Activated CD8-positive, alpha-beta T cell treated with anti-CD3 and anti-CD28 coated beads, Interleukin-2, amount 10 ng/mL, durations not matched to agents 7 days and 5 days (primary cell): ENCODE measurements at places on chromosomes 1 and 21.
A peak's percentile ranks its signal among the peaks of the same experiment; 100 is the strongest.

GRCh38 chr1:200379432-200379757, 30.4 kb downstream of the ZNF281 start:
- no peak for DNase-seq

DNA sequence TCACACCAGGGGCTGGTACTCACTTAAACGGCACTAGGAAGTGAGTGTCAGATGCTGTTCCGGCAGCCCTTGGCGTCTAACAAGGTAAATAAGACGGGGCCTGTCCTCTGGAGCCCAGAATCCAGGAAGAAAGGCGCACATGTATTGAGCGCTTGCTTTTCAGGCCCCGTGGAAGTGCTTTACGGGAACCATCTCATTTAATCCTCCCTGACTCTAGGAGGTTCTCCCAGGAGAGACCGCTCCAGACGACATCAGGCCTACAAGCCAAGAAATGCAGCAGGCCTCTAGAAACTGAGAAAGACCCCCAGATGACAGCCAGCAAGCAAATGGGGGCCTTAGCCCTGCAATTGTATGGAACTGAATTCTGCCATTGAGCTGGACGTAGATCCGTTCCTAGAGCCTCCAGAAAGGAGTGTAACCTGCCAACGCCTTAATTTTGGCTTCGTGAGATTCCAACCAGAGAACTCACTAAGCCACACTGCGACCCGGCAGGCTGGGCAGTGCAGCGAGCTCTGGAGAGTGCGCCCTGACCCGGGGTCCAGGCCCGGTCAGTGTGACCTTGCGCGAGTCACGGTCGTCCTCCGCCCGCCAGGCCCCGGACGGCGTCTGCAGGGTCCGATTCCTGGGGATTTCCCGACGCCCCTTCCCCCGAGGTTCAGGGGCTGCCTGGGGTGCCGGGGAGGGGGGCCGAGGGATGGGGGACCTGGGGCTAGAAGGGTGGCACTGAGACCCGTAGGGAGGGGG, 532 bp upstream of the MANEAL start:
- no peak for DNase-seq

DNA sequence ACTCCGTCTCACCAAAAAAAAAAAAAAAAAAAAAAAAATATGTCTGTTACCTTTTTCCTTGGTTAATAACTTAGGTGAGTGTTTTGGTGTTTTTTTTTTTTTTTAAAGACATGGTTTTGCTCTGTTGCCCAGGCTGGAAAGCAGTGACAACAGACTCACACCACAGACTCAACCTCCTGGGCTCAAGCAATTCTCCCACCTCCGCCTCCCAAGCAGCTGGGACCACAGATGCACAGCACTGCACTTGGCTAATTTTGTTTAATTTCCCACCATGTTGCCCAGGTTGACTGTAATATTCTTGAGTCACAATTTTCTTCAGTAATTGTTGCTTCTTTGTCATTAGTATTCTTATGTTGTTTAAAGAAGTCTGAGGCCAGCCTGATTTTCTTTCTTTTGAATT, 149.2 kb upstream of the SYT6 start:
- DNase-seq, result no peak

DNA sequence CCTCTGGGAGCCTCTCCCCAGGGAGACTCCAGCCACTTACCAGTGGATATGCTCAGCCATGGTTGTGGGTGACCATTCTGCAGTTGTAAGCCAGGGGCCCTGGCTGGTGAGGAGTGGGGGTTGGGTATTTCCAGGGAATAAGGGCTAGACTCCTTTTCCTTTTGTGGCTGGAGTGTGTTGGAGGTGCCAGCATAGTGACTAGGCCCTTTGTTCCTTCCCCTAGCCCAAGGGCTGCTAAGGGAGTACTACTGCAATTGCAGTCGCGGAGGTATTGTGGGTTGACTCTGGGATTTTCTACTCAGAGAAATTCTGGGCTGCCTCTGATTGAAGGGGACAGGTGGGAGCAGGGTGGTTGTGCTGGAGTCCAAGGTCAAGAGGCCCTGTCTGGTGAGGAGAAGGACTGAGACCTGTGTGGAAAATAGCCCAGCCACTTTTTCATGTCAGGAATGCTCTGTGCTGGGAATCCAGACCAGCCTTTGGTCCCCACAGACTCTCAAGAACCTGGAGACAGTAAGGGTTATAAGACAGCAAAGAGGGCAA, 43.1 kb downstream of the MROH9 start:
- no peak for DNase-seq

DNA sequence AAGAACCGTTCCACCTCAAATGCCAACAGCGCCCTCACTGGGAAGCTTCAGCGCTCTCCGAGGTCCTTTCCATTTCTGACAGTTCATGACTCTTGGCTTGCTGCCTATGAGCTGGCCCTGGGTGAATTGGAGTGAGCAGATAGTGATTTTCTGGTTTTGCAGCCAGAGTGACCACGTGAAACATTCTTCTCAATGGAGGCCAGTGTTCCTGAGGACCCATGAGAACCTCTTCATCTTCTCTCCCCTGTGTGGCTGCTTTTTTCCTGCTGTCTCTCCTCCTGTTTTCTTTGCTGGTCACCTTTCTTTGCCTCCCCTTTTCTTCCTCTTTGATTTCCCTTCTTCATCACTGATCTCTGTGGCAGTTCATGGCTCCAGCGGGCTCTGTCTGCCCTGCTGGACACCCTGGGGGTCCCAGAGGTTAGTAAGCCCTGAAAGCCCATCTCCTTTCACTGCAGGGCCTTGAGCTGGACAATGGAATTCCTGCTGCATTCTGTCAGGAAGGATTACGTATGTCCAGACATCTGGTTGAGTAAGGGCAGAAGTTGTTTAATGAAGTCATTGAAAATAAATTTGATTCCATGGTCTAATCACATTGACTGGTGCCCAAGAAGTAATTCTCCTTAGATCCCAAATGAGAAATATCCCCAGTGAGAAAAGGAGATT, 29.9 kb downstream of the VASH2 start:
- DNase-seq, result no peak

DNA sequence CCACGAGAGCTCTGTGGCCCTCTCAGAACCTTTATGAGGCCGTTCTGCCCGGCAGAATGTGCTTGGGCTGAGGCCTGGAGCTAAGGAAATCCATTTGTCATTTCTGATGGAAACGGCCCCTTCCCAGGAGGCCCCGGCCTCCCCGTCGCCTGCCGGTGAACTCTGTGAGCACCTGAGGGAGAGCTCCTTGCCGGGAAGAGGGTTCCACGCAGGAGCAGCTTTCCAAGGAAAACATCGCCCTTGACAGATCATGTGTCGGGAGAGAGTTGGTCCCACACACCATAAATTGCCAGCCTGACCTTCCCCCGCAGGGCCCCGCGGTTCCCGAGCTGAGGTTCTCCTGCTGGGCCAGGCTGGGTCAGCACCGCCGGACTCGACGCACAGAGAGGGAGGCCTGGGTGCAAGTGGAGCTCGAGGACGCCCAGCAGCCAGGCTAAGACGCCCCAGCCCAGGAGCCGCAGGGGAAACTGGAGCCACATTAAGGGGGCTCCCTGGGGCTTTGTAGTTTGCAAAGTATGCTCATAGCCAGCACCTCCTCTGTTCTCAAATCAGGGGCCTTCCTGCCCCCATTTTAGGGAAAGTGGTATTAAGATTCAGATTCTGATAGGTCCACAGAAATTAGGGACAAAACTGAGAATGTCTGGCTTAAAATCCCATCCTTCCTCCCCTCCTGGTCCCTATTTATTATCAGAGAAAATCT, 239.5 kb downstream of the FOXD2 start:
- DNase-seq, result no peak

DNA sequence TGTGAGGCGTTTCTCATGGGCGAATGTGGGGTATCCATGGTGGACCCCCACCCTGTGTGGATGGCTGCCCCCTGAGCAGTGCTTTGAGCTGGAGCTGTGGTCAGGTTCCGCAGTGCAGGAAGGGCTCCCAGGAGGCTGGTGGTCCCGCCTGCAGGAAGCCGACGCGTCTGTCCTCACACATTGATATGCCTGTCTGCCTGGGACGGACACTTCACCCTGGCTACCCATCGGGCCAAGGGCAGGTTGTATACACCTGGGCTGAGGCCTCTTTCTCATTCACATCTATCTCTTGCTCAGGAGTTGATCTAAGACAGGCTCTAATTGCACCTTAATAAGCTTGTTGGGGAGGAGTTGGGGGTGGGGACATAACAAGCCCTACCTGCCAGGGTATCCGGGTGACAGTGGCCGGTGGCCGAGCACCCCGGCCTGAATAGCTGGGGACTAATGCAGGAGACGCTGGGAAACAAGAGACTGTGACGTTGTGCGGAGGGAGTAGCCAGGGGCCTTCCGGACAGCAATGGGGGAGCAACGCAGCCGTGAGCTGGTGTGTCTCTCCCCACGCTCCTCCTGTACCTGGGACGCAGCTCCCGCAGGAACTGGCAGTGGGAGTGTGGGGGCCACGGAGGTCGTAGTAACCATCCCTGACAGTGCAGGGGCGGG, 21.7 kb downstream of the PDXK start:
- no peak for DNase-seq

DNA sequence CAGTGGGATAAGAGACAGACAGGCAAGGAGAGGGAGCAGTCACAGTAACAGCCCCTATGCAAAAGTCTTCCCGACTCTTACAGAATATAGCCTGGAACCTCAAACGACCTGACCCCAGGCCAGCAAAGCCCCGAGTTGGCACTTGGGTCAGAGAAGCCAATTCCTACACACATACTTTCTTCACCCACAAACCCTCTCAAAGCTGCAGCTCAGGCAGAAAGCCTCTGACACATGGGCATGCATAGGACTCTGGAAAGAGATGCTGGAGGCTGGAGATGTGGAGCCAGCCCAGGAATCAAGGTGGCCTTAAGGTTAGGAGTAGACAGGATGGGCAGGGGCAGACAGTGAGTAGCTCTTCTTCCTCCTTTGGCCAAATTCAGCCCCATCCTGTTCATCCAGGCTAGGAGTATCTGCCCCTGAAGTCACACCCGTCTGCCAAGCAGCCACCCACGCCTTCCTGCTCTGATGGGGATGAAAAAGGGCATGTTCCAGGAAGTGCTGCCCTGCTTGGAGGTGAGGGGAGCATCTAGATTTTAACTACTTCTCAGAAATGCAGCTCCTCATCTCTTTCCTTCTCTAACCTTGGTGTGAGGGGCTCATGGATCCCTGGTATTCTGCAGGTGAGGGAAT, 7.8 kb downstream of the SLC41A1 start:
- peak; percentile 30 for DNase-seq

- no peak for DNase-seq
Measured at GRCh38 chr1:180791806-180792205, 120.9 kb upstream of the KIAA1614 start.

DNA sequence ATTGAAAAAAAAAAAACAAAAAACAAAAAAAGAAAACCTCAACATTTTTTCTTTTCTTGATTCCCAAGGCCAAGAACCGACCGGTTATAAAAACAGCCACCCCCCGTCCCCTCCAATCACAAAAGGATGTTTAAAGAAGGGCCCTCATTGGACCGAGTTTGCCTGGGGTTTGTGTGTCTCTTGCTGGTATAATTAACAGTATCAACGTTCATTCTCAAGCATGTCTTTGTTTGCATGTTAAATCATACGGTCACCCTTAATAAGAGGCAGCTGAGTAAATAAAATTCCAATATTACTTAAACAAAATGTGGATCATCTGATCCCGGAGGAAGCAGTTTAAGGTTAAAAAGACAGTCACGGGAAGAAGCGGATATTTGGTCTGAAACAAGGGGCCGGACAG, 201.1 kb downstream of the PRDM2 start:
- no peak for DNase-seq

DNA sequence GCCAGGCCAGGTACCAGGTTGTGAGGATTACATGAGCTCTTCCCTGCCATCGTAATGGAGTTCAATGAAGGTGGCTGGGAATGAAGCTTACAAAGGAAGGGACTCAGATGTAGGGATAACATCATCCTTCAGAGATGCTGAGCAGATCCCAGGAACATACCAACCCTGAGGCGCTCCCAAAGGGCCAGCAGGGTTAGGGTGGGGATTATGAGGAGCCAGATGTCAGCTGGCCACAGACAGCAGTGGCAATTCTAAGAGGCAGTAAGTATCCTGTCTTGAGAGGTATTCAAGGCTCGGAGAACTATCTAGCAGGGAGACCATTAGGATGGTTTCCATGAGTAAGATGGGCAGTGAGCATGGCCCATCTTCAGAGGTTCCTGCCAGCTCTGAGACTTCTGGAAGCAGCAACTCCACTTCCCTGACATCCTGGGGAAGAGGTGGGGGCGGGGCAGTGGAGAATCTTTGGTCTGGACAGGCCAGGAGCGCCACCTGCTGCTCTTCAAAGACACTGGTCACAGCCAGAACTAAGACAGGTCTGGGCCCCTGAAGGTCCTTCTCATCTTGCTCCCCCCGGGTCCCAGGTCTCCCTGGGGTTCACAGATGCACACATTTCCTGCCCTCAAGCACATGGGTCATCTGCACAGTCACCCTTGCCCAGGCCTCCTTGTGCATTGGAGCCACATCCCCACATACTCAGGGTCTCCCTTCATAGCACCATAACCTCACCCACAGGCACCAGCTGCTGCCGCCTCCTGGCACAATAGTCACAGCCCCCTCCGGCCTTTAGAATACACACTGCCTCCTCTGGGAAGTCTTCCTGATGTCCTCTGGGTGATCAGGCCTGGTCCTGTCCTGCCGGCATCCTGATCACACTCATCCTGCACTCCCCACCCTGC, 2.7 kb upstream of the SDC3 start:
- DNase-seq, result peak; percentile 67

DNA sequence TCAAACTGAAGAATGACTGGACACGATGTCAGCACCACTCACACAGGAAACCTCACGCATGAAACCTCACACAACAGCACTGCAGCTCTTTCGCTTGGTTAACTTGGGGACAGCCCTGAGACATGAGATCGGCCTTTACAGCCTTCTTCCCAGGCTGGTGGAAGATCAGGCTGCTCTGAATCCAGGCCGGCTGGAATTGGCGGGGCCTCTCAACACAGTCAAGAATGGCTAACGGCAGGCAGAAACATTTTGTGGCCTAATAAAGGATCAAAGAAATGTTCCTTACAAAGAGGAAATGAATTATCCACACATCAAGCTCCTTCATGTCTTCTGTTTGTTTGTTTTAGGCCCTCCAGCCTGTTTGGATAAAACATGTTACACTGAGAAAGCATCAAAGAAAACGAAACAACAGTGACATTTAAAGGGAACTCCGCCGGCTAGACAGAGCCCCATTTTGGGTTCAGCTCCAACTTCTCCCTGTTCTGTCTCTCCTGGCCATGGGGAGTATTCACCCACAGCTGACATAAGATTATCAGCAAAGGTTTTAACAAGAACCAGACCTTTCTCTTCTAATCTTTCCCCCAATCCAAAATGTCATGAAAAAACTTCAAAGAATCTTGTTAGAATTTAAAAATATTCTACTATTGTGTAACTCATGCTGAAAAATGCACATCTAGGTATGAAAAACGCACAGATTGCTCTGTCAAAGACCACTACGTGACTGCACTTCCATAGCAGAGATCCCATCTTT, 131.2 kb downstream of the SLC45A1 start:
- no peak for DNase-seq

DNA sequence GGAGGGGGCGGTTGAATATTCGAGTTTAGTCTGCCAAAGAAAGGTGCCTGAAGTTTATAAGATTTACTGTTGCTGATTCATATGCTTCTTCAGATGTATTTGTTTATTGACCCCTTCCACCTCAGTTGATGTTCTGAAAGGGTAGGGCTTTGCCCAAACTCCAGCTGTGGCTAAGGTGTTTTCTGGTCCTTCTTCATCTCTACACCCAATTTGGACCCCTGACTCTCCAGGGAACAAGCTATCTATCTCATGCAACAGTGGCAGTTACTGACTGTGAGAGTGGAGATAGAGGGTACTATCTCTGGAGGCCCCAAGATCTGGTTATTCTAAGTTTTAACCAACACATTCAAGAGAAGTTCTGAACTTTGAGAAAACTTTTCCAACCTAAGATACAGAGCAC, 12.6 kb upstream of the ALG14 start:
- no peak for DNase-seq
